ENCODE measurements at places on chromosomes 7 and 10.

- DNase-seq = no peak
Observed at GRCh38 chr10:28733647-28734046, 56.3 kb downstream of the BAMBI start.

GRCh38 chr10:93566435-93567276 is at the start of gene FFAR4:
Gene FFAR4 (plus strand): TSS chr10:93566665. CDS start chr10:93566721, 56 bp downstream.
- DNase-seq = no peak

- no peak for DNase-seq
Observed at GRCh38 chr10:28604567-28605536, 71.9 kb downstream of the WAC start.

- no peak for DNase-seq
Observed at GRCh38 chr10:112650588-112651030, 203.6 kb downstream of the VTI1A start.

- no peak for DNase-seq
Observed at GRCh38 chr7:7946486-7946885, 22.1 kb upstream of the GLCCI1 start.

DNA sequence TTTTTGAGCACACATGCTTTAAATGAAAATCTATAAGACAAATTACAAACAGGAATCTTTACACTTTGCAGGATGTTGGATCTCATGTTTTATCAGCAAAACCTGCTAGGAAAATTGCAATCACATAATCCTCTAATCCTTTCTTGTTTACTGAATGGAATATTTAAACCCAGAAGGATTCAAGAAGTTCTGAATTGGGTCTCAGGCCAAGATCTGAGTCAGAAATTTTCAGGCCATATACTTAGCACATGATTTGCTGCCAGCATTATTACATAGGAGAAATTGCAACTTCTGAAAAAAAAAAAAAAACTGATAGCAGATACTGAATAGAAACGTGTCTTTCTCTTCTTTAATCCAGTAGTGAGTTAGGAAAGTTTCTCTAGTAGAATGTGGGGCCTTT is 1005.3 kb upstream of the POT1 start:
- DNase-seq = no peak

DNA sequence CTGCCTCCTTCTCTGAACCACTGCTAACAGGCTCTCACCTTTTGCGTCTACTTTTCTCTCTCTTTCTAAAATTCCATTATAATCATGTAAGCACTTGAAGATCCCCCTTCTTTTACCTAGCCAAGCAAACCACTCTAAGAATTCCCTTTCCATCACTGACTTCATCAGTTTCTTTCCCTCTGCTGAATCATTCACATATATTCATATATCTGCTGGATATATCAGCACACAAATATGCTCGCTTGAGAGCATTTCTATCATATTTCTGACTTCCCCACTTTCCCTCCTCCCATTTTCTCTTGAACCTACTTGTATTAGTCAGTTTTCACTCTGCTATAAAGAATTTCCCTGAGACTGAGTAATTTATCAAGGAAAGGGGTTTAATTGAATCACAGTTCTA is 84.2 kb upstream of the LRRN3 start:
- no peak for DNase-seq

- no peak for DNase-seq
Observed at GRCh38 chr7:90910136-90910535, 314.0 kb downstream of the CDK14 start.

- no peak for DNase-seq
Observed at GRCh38 chr7:45088146-45088701, 545 bp downstream of the NACAD start.

DNA sequence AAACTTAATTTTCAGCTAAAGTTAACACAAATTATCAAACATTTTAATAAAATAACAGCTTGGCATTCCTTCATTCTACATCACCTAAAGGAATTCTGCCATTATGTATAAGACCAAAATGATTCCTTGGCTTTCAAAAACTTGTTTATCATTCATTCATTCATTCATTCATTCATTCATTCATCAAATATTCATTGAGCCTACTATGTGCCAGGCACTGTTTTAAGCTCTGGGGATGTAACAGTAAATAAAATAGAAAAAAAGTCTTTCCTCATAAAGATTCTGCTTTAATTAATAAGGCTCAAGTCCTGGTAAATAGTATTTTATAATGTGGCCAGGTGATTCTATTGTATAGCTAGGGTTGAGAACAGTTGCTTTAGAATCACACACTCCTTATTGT is 127.9 kb downstream of the GPR85 start:
- DNase-seq = no peak

GRCh38 chr10:124251317-124252065 is 158.1 kb upstream of the CHST15 start:
- DNase-seq = no peak

DNA sequence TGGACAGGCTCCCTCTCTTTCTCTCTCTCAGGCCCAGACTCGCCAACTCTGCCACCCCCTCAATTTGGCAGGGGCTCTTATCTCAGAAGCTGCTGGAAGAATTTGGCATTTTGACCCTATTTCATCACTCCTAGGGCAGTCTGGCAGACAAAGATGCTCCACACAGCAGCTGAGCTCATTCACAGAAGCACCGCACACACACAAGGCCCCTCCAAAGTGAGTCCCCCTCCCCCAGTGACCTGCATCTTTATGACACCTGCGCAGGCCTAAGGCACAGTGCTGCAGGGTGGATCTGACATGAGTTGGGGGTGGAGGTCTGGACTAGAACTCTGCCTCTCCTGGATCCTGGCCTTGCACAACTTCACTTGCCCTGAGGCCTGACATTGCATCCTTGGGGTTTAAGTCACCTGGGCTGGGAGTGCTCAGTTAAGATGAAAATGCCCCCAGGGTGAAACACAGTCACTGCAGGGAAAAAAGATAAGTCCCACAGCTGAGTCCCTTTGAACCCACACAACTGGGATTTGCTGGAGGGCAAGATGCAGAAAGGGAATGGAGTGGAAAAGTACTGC is 41.1 kb upstream of the DUSP5 start:
- DNase-seq = no peak

DNA sequence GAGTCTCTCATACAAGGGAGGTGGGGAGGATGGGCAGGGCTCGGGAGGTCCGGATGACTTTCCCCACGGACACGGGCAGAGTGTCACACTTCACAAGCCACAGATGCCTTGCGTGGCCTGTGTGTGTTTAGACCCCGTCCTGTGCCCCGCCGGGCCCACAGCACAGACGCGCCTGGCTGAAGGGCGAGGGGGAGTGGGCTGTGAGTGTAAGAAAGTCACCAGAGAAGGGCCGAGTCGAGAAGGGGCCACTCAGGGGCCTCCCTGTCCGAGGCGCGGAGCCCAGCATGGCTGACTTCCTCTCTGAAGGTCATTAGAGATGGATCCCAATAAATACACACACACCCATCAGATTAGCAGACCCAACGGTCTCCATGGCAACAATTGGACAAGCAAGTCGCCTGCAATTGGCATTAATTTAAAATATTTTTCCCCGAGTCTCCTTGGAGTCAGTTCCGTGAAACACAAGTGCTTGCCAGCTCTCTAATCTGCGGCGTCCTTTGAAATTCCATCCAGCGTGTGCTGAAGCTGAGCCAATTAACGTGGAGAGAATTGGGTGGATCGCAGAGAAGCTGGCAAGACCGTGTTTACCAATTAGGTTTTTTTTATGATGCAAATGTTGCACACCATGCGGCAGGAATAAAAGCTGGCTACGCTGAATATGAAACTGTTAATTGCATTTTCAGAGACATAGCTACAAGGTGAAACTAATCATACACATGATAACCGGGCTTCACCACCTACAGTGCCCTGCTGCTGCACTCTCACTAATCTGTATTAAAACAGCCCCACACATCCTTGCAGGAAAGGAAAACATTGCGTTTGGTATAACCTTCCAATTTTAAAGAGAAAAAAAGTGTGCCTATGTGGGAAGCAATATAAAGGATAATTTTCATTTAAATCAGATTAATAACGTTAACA is 571.2 kb downstream of the PTPRN2 start:
- DNase-seq = no peak

DNA sequence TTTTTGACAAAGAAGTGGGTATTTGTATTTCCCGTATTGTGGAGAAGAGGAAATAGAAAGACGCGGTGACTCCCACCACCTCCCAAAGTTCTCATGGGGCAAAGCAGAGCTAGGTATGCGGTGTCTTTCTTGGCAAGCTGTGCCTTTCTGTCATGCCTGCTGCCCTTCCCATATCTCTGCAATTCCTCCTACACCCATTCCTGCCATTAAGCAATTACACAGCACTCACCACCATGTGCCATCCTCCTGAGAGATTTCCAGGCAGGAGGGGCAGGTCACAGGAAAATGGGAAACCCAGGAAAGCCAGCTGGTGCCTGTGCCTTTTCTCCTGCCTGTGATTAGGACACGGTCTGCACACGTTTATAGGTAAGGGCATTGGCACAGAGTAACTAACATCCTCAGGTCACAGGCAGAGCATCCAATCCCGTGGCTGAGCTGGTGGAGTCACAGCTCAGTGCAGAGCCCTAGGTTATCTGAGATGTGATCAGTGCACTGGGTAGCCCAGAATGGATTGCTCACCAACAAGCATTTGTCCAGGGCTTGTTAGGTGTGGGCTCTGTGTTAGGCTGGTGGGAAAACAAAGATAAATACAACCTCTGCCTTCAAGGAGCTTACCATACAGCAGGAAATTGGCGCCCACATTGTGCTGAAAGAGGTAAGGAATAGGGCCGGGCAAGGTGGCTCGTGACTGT is 9.4 kb upstream of the CRTAC1 start:
- DNase-seq = no peak

GRCh38 chr7:43298617-43299016 is 186.2 kb downstream of the HECW1 start:
- DNase-seq = no peak

GRCh38 chr7:44193011-44193802 is 4.0 kb upstream of the GCK start:
- DNase-seq = no peak

- DNase-seq = no peak
Observed at GRCh38 chr10:119778776-119779445, 53.1 kb downstream of the INPP5F start.

DNA sequence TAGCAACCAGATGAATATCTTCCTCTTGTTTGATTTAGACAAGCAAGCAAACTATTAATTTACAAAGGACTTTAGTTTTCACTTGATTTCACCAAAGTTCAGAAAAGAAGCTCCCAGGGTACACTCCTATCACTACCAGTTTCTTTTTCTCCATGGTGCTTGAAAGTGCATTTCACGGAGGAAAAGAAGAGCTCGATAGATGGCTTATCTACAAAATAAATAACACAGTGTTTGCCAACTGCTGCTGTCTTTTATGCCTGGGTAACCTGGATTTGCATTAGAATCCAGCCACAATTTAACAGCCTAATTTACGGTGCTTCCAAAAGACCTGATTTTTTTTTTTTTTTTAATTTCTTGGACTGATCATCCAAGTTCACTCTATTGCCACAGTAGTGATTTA is 275.7 kb downstream of the GPR37 start:
- DNase-seq = no peak

GRCh38 chr7:69656890-69657289 is 58.6 kb downstream of the AUTS2 start:
- no peak for DNase-seq

DNA sequence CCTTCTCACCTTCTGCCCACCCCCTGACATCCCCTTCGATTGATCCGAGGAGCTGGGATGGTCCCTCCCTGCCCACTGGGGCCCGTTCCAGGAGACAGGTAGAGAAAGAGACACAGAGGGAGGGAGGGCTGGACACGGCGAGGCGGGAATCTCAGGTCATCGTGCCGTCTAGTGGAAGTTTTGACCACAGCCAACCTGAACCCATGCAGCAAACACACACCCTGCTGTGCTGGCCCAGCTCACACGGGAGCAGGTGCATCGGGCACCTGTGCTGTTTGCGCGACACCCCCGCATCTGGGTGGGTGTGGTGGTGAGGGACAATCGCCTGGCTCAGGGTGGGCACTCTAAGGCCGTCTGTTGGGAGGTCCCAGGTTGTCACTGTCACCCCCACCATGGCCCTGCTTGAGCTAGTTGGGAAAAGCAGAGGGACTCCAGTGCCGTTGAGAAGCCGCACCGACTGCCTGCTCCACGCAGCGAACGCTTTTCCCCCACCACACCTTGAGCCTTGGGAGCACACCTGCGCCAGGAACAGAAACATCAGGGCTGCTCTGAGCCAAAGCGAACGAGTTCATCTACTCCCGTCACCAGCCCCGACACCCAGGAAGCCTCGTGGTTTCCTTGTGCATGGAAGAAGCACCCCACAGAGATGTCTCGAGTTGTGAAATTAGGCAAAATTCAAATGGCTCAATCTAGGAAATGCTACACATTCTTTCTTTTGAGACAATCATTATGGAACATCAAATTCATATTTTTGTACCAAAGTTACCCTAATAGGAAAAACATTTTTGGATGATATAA is 285.8 kb downstream of the DNAJB6 start:
- DNase-seq = no peak

DNA sequence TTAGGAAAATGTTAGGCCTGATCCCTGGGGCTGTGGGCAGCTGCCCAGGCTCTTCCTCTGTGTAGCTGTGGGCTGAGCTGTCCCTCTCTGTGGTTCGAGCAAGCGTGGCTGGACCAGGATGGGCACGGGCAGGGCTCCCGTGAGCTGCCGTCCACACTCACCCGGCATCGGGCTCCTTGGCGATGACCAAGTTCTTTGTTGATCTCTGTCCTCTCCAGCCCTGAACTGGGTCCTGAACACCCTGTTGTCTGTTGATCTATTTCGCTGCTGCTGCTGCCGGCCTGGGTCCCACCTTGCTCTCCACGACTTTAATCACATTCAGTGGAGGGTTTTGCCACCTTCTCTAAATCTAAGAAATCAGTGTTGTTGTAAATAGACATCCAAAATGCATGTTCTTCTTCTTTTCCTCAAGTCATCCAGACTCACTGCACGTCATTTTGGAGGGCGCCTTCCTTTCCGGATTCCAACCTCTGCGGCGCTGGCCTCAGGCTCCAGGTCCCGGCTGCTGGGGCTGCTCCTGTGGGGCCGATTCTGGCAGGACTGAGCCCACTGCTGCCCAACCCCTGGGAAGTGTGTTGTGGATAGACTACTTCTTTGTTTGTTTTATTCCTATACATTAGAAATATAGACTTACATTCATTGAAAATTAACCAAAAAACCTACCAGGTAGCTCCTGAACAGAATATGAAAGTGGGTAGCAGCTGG is 100.6 kb downstream of the DYNC2I1 start:
- DNase-seq = no peak

DNA sequence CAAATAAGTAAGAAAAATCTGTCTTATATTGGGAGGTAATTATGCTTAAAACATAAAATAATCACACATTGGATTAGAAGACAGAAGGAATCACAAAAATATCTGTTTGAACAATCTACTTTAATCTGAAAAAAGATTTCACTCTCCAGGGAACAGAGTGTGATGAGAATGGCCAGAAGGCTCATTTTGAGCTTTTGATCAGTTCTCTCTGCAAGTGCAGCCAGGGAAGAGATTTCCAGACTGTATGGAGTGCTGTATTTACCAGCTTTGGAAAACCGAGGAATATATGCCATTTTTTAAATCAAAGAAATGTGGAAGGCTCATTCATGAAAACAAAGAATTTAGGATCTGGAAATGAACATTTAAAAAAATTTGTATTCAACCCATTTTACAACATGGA is 83.0 kb upstream of the WAC start:
- no peak for DNase-seq

GRCh38 chr7:32905175-32905662 is 13.7 kb upstream of the KBTBD2 start:
- DNase-seq = peak; percentile 70

GRCh38 chr7:88184848-88185304 is 35.0 kb downstream of the SRI start:
- DNase-seq = no peak

- no peak for DNase-seq
Observed at GRCh38 chr7:102066476-102066875, 220.2 kb upstream of the SH2B2 start.

GRCh38 chr10:7410301-7410861 is 453 bp downstream of the SFMBT2 start:
- DNase-seq = no peak

- DNase-seq = no peak
Observed at GRCh38 chr10:70222340-70222794, 10.9 kb downstream of the PPA1 start.

Measured in T follicular helper cell (primary cell).